Amygdala (tissue), 56 donors: ENCODE measurements at places on chromosomes 6 and 20.

DNA sequence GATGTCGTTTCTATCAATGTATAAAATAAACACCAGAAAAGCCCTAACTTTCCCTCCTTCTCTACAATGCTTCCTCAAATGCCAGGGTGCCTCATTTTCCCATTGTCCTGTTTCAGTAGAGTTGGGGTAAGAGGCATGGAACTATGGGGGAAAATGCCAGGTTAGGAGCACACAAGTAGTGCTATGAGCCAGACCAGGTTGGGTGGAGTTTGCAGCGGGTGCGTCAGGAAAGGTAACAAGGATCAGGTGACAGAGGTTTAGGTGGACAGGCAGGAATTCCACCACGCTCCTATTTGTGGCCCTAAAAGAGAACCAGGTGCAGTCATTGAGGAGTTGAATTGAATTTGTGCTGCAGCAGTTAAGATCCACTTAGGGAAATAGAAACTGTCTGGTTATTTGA is 36.5 kb downstream of the SYTL3 start:
- no peak for DNase-seq

GRCh38 chr6:37303891-37304503 is 46.1 kb upstream of the TMEM217 start:
- DNase-seq: no peak

DNA sequence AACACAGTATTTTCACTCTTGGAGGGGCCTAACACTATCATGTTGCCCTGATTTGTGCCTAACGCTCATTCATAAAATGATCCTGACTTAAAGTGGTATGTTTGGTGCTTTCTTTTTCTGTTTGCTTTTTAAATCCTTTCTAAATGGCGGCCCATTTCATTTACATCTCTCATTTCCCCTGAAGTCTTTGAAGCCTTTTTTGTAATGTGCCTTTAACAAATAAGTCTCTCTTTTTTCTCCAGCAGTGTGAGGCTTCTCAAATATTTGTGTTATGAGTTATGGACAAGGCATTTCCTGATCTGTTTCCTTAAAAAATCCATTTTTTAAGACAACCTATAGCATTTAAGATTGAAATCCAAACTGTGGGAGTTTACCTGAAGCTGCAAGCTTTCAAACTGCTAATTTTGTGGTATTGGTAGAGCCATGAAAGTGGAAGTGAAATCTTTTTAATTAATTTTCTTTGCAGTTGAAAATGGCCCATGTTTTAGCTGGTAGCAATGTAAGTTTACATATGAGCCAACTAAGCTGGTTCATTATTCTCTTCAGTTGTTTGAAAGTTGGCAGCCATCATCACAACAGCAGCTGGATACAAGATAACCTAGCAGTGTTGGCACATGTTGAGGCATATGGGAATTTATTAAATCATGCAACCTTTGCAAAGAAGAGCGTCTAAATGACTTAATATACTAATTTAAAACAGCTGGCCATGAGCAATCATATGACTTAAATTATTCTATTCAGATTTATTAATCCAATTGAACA is 469.7 kb downstream of the CDKAL1 start:
- DNase-seq: no peak

- DNase-seq: no peak
Observed at GRCh38 chr20:58436868-58437645, 48.0 kb downstream of the VAPB start.

GRCh38 chr6:143241111-143241510 is 180.4 kb downstream of the AIG1 start:
- DNase-seq: no peak

DNA sequence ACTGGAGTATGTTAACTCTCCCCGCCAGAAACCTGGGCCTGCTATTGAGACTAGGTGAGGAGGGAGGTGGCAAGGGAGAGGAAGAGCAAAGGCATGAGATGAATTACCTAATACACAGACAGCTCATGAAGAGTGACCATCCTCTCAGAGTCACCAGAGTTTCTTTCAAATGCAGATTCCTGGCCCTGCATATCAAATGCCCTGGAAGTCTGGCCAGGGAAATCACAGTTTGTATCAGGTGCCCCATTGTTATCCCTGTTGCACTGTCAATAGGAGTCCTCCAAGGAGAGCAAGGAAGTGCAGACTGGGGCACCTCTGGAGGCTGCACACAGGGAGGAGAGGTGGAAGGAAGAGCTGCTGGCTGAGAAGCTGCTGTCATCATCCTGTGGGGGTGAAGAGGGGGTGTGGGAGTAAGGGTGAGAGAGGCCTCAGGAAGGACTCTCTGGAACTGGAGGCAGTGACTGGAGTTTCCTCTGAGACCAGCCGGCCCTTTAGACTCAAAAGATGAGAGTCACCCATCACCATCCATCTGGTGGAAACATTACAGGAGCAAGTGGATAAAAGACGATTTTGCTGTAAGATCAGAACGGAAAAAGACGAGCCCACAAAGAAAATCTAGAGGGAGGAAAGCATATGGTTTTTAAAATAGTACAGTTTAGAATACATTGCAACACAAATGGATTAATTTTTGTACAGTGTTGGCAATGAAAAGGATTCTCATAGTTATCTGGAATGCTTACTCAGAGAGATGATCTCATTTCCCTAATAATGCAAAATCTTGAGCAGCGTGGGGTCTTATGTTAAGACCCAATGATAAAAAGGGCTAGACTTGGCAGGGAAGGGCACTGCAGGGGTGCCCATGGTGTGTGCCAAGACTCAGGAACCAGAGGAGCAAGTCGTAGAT is 268.1 kb downstream of the UST start:
- no peak for DNase-seq

DNA sequence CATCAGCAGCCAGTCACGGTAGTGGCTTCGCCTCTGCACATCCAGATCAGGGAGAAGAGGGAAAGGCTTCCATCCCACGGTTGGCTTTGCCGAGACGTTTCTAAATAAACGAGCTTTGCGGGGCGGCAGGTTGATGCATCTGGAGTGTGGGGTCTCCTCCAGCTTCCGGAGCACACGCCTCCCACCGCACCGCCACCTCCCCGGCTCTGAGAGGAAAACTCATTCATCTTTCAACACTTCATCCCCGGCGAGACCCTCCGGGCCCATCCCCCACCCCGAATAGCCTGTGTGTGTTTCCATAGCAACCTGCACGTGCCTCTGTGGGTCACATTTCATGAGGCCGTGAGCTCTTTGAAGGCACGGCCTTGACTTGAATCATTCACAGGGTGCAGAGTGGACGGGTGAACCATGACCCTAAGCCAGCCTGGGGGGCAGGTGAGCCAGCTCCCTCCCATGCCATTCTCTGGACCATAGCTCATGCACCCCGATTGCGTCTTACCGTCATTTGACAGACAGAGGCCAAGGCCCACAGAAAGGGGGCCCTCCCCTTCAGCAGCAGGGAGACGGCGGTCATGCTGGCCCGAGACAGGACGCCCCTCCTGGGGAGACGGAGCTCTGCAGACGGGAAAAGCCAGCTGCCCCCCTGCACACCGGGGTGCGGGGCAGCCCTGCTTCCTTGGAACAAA is 16.2 kb upstream of the CHRNA4 start:
- DNase-seq: no peak

GRCh38 chr6:44431118-44431725 is 43.7 kb downstream of the CDC5L start:
- DNase-seq: no peak
